ENCODE measurements at places on chromosomes 6 and 20.

GRCh38 chr20:48747840-48748414 is 79.9 kb downstream of the PREX1 start:
- no peak for DNase-seq

DNA sequence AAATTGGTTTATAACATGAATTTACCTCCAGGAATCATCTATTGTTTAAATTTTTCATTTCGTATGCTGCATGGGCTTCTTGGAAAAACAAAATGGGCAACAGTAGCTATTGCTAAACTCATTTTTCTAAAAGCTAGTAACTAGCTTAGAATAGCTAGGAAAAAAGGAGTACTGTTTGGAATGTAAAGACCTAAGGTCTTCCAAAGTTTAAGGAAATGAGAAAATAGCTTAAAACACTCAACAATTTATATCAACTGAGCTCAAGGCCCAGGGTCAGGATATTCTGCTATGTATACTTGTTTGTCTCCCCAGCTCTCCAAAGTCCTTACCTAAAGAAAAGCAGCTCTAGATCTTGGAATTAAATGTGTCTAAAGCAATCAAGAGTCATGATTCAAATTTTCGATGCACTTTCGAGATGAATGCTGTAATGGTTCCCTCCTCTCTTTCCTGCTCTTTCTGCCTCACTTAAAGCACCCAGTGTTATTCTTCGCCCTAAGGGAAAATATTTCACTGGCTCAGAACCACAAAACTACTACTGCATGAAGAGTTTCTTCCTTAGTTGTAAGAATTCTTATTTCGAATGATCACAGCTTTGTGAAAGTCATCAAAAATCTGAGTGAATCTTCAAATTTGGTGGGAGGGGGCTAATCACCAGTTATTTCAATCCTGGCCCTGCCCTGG is 41.6 kb downstream of the LYRM4 start:
- DNase-seq: no peak

DNA sequence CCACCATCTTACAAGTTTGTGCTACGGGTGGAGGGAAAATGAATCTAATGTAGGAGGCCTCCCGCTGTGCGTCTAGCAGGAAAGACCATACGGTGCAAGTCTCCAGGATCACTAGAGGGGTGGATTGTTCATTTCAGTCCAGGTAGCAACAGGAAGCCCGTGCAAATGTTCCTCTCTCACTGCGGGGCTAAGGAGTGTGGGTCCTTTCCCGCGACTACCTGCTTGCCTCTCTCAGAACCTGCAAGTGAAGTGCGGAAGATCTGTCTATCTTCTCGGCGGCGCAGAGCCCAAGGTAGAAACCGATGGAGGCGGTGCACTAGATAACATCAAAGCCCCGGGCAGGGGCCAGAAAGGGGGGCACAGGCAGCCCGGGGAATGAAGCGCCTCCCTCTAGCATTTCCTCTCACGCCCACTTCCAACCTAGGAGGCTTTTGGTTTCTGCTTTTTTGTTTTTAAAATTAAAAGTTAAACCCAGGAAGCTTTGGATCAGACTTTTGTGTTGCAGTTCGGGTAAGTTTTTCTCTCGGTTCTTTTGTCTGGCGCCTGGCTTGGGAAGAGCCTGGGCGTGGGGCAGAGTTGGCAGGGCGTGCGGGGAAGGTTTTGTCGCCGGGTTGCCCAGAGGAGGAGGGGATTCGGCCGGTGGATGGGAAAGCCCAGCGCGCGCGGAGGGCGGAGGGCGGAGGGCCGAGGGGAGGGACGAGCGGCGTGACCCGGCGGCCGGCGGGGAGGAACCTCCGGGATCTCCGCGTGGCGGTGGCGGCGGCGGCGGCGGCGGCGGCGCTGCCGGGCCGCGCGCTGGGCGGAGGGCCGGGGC is 3.5 kb upstream of the HIVEP1 start:
- DNase-seq: peak; percentile 87

DNA sequence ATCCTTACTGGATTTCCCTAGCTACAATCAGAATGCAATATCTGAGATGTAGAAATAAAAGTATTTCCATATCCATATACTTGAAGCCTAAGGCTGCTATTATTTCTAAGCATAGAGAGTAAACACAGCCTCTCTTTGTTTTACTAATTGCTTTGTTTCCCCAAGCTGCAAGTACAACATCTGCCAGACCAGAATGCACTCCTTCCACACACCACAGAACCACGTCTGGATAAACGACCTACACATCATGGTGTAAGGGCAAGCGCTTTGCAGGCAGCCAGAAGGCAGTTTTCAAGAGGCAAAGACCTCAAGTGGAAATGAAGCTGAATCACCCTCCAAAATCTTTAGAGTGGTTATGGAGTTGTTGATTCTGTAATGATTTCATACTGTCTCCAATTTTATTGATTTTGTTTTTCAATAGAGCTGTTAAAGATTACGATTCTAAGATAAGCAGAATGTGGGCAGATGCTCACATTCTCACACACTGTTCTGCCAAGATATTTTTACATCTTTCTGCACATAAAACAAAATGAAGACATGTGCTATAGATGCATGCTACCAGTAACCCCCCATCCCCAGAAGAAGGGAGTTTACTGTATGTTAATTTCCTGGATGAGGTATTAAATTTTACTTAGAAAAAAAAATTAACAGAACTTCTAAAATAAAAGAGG is 88.8 kb downstream of the THEMIS start:
- no peak for DNase-seq

DNA sequence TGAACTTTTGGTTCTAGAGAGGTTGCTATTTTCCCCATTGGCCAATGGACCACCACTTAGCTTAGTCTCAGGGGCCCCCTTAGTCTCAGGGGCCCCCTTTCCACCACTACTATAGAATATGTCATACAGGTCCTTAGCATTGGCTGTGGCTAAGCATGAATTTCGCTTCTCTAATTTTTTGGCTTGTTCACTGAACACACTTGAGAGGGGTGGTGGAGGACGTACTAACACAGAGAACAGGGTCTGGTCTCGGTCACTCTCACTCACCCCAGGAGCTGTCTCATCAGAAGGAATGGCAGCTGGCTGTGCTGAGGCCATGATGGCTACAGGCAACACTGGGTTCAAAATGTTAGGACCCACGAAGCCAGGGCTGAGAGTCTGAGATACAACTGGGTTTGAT is 30.3 kb downstream of the ZNF318 start:
- DNase-seq: no peak

DNA sequence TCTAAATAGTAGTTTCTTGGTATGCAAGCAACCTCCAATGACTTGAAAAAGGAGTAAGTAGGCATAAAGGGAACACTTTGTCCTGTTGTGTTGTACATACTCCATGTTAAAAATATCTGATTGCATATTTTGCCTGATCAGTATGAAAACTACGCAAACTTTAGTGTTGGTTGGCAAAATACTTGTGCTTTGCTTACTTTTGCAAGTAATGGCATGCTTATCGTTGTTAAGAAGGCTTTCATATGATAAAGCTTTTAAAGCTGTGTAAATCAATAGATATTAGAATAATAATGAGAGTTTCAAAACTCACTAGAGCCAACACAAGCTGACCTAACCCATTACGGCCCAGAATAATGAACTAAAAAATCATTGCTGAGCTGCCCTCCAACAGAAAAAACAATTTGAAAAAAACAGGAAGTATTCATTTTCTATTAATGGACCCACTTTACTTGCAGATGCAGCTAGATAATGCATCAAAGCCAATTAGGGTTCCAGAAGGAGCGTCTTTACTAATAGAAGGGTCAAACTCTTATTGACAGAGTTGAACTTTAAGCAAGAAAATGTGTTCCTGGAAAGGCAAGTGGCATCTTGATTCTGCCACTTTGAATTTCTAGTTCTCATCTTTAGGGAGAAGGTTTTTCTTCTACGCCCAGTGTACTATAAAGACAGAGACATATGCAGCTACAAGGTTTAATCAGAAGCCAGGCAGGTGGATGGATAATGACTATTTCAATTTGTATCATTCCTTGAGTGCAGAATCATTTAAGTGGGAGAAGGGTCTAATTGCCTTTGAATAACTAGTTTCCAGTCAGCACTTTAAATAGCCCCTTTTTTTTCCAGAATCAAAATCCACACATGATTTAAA is 82.2 kb downstream of the SNAP25 start:
- DNase-seq: no peak

DNA sequence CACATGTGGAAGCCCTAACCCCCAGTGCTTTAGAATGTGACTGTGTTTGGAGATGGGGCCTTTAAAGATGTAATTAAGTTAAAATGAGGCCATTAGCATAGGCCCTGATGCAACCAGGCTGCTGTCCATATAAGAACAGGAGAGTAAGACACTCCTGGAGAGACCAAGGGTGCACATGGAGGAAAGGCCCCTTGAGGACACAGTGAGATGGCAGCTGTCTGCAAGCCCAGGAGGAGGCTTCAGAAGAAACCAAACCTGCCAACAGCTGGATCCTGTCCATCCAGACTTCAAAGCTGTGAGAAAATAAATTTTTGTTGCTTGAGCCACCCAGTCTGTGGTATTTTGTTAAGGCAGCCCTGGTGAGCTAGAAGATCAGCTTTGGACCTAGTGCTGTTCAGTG is 16.8 kb upstream of the SNRPB2 start:
- no peak for DNase-seq

- DNase-seq: no peak
Observed at GRCh38 chr6:33088258-33088930, 12.6 kb downstream of the HLA-DPB1 start.

DNA sequence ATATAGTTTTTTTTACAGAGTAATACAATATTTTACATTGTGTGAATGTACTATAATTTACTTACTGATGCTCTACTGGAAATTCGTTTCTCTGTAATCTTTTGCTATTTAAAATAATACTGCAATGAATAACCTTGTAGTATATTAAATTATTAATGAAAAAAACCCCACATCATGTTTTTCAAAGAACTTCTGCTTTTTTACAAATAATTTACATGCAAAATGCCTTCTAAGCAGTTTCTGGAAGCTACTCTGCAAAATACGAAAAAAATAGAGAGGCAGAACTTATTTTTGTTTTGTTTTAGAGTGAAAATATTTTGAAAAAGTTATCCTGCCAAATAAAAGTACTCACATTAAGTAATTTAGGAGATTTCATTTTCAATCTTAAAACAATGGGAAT is 165.8 kb upstream of the SIM1 start:
- DNase-seq: no peak

- no peak for DNase-seq
Observed at GRCh38 chr20:63394069-63394919, 33.1 kb upstream of the CHRNA4 start.

GRCh38 chr20:6122111-6122872 is 538 bp downstream of the FERMT1 start:
- no peak for DNase-seq

- no peak for DNase-seq
Observed at GRCh38 chr6:122620902-122621301, 10.7 kb downstream of the PKIB start.

- DNase-seq: no peak
Observed at GRCh38 chr6:148239215-148239614, 103.4 kb upstream of the SASH1 start.

DNA sequence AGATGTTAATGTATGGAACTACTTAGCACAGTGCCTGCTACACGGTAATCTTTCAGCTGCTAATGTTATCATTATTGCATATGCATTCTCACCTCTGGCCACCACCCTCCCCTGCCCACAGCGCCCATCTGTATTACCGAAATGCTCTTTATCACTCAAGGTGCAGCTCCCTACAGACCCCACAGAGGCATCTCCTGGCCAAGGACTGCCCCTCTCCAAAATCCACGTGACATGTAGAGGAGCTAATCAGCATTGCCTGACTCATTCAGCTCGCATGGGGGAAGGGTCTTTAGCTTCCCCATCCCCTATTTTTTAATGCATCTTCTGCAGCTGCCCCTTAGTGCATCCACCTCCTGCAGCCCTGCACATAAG is 41.8 kb downstream of the SLC22A23 start:
- DNase-seq: no peak

DNA sequence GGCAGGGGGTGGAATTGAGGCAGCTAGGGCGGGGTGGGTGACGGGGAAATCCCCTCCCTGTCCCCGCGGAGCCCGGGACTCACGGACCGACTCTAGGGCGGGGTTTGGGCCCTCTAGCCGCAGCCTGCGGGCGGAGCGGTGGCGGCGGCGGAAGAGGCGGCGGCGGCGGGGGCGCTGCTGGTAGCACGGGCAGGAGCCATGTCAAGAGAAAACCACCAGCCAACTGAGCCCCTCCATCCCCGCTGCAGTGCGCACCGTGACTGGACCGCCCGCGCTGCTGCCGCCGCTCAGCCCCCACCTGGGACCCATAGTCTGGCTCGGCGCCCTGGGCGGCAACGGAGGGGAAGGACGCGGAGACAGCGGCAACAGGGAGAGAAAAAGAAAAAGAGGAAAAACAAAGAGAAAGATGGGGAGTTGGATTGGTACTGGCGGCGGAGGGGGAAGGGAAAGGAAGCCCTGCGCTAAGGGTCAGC is 1.2 kb upstream of the C6orf62 start:
- peak; percentile 82 for DNase-seq

- DNase-seq: no peak
Observed at GRCh38 chr6:75244063-75244584, 523 bp upstream of the COX7A2 start.

DNA sequence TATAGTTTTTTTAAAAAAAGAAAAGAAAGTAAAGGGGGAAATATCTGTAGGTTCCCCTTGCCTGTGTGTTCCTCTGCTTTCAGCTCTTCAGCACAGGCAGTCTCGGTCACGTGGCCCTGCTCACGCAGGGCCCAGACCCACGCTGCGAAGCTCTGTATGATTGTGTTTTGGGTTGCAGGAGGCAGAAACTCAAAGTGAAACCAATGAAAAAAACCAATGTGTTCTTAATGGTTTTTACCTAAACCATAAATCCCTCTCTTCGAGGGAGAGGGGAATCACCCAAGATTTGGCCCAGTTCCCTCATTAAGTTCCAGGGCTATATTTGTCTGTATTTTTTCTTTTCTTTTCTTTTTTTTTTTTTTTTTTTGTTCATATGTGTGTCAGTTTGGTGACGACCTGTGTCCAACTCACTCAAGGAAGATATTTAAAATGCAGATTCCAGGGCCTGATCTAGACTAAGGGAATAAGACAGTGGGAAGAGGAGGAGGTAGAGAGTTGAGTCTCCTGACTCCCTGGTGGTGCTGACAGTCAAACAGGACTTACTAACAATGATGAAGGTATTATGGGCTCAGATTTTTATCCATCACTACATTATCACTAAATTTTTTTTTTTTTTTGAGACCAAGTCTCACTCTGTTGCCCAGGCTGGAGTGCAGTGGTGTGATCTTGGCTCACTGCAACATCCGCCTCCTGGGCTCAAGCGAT is 33.8 kb upstream of the RREB1 start:
- DNase-seq: peak; percentile 84

- DNase-seq: no peak
Observed at GRCh38 chr6:40492187-40492586, 95.0 kb downstream of the LRFN2 start.

DNA sequence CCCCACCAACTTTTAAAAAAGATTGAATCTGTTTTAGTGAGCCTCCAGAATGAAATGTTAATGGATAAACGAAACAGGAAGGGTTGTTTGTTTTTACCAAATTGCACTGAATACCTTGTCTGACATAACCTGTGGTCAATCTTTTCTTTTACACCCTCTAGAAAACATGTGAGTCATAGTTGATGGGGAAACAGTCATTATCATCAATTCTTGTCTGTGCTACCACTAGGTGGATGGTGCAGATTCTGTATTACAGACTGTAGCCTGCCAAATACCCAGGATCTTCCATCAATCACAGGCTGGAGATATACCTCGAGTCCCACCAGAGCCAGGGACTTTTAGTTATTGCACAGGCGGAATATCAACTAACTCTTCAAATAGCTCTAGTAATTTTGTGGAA is 29.5 kb upstream of the PKIB start:
- DNase-seq: no peak
